ENCODE measurements at places on chromosomes 5 and 9.

GRCh38 chr5:113971454-113971853 is 390.4 kb upstream of the KCNN2 start:
- DNase-seq = no peak

- DNase-seq = no peak
Measured at GRCh38 chr9:127153501-127153900, 31.1 kb upstream of the ANGPTL2 start.

GRCh38 chr9:34550681-34551270 is 28.0 kb upstream of the ENHO start:
- DNase-seq = no peak

GRCh38 chr5:36755920-36756488 is 120.6 kb upstream of the NIPBL start:
- DNase-seq = no peak

- no peak for DNase-seq
Measured at GRCh38 chr5:149824846-149825245, 94.7 kb downstream of the PPARGC1B start.

- DNase-seq = no peak
Measured at GRCh38 chr5:107217721-107218130, 453.0 kb downstream of the EFNA5 start.

- DNase-seq = no peak
Measured at GRCh38 chr5:152331006-152331405, 74.1 kb downstream of the NMUR2 start.

- DNase-seq = no peak
Measured at GRCh38 chr5:146586752-146587151, 70.8 kb upstream of the GPR151 start.

DNA sequence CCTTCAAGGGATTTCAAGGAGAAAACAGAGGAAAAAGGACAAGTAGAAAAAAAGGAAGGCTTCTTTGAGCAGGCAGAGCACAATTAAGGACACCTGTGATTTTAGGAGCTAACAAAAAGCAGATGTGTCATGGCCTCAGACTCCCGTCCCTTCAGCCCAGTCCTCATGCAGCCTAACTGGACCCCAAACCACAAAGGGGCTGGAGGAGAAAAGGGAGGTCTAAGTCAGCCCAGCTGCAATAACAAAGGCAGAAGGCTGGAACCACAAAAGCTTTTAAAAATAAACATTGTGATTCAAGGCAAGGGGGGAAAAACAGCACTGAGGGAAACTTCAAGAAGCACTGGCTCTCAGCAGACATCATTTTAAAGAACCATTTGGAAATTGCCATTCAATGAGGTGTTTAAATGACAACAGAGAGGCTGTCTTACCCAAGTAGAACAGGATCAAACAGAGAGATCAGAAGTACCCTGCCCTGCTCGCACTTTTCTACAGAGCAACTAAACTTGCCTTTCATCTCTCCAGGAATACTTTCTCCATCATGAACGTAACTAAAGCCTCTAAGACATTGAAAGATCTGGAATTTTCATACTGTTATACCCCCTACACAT is 89.3 kb downstream of the SEMA5A start:
- DNase-seq = peak; percentile 32

DNA sequence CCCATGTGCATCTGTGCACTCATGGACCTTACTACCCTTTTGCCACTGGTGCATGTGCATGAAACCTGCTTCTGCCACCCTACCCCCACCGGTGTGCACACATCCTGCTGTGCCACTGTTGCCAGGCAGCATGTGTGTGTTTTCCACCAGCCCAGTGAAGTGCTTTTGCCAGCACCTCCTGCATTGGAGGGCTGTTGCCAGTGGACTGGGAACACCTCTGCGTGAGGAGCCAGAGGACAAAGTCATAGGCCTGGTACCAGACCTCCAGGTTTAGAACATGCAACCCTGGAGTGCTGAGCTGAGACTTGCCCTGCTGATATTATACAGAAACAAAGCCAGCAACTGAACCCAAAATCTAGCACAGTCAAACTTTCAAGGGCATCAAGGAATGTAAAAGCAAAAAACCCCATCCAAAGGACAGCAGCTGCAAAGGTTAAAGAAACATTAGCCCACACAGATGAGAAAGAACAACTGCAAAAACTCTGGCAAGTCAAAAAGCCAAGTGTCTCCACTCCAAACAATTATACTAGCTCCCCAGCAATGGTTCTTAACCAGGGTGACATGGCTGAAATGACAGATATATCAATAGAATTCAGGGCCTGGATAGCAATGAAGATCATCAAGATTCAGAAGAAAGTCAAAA is 70.6 kb upstream of the PTPN3 start:
- no peak for DNase-seq

GRCh38 chr5:157965040-157965678 is 106.2 kb upstream of the CLINT1 start:
- no peak for DNase-seq

DNA sequence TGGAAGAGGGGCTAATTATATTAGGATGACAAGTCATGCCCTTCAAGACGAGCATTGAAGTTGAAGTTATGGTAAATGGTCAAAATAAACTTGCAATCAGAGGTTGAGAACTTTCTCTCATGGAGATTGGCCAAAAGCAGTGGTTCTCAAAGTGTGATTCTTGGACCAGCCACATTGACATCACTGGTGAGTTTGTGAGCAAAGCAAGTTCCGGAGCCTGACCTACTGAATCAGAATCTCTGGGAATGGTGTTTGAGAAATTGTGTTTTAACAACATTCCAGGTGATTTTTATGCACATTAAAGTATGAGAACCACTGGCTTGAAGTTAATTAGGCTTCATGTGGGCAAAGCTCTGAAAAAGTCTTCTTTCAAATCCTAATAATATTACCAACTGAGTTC is 403.5 kb downstream of the ZSWIM6 start:
- DNase-seq = no peak

DNA sequence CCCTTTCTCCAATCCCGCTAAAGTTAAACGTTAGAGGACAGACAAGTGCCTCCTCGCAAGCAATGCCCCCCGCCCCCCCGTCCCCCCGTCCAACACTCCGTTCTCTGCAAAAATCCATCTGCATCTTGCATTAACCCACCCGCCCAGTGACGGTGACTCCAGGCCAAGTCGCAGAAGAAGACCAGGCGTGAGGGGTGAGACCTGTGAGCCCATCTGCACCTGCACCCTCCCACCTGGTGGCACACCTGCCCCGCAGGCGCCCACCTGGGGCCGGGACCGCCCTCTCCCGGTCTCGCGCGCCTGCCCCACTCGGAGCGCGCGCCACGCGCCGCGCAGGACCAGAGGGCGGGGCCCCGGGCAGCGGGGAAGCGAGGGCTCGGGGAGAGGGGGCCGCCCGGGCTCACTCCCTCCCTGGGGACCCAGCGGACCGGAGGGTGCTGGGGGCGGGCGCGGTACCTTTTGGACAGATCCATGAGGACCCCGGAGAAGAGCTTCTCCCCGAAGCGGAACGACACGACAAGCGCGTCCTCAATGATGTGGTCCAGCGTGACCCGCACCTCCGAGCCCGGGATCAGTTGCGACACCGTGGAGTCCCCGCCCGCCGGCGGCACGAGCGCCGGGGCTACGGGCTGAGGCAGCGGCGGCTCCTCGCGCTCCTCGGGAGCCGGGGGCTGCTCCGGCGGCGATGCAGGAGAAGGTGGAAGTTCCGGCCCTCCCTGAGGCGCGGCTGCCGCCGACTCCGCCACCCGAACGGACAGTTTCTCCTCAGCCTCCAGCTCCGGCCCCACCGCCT is 705 bp downstream of the PWWP2A start:
- DNase-seq = no peak

DNA sequence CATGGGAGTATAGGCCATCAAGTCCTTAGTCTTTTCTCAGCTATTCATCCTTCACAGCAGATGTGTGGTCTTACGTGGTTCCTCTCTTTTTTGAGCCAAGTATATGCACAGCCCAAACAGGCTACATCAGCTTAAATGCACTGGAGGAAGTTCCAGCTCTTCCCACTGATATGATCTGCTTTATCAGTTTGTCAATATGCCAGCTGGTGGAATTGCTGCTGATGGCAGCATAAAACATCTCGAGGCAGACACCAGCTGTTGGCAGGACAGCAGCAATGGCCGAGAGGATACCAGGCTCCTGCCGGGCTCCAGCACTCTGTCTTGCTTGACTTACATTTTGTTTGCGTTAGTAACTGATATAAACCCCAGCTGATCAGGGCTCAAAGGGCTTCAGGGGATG is 143.4 kb downstream of the TENT4A start:
- no peak for DNase-seq

DNA sequence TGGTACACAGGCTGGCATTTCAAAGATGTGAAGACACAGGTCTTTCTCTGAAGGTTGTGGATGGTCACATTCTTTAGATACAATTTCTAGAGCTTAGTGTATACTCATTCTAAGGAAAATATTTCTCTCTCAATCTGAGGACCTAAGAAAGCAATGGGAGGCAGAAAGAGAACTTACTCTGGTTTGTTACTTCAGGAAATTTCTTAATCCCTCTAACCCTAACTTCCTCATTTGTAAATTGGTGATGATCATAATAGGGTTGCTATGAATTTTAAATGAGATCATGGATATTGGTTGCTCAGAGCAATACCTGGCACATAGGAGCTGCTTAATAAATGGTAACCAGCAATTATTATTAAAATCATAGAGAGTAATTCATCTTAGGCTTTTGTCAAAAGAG is 22.1 kb downstream of the FAM170A start:
- no peak for DNase-seq

DNA sequence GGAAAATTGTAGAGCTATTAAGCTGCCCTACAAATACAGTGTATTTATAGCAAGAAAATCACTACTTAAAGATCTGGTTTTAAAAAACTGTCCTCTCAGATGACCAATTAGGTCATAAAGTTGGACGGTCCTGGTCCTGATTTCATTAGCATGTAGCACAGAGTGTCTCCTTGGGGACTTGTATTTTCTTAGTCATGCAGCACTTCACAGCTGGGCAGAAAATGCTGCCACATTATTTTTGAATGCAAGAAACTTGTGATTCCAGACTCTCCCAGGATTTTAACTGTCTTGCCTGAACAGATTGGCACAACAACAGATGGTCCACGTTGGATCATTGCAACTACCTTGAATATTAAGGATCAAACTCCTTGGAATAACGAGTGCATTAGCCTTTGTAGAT is 348.1 kb upstream of the SGCD start:
- no peak for DNase-seq

DNA sequence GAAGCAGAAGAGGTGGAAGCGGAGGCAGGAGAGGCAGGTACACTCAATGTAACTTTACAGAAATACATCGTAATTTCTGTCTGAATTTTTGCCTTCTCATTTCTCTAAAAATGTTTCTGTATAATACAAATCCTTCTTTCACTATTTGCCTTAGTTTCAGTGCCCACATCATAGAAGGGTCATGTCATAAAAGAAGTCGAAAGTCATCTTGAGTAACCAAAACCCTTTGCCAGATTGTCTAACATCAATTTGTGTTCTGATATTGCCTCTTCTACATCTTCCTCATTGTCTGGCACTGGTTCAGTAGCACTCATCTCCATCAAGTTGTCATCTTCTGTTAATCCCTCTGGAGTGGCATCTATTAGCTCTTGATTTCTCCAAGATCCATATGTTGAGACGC is 6.2 kb upstream of the CYFIP2 start:
- DNase-seq = no peak

DNA sequence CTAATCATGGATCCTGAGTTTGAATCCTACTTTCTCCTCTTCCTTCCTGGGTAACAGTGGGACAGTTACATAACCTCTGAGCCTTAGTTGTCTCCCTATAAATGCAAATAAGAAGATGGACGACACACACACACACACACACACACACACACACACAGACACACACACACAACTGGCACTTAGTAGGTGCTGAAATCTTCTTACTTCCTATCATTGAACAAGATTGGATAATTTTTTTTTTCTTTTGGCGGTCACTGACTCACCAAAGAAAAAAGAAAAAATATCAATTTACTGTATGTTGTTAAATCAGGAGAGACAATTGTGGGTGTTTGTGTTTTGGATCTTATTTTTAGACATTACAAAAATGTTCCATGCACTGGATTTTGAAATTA is 28.4 kb upstream of the TNFSF8 start:
- DNase-seq = no peak

DNA sequence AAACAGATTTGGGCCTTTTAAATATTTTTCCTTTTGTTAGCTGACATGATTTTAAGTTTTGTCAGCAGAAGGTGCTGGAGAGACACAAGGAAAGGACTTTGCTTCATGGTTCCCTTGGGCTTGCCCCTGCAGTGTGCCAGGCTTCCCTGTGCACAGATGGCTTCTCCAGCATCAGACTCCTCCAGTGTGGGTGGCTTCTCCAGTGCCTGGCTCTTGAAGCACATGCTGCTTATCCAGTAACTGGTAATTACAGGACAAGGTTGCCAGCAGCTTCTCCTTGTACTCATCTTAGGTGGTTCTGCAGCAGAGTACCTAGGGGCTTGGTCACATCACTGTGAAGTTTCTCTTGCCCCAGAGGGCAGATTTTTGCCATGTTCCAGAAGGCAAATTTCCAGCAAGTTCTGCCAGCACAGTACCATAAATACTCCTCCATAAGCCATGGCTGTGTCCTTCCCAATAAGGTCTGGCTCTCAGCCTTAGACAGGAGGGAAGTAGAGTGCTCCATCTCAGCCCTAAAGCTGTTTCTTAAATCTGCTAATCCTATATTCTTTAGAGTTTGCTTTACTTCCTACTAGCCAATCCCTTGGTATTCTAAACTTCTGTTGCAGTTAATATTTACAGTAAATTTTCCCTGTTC is 62.4 kb downstream of the PJA2 start:
- DNase-seq = no peak

DNA sequence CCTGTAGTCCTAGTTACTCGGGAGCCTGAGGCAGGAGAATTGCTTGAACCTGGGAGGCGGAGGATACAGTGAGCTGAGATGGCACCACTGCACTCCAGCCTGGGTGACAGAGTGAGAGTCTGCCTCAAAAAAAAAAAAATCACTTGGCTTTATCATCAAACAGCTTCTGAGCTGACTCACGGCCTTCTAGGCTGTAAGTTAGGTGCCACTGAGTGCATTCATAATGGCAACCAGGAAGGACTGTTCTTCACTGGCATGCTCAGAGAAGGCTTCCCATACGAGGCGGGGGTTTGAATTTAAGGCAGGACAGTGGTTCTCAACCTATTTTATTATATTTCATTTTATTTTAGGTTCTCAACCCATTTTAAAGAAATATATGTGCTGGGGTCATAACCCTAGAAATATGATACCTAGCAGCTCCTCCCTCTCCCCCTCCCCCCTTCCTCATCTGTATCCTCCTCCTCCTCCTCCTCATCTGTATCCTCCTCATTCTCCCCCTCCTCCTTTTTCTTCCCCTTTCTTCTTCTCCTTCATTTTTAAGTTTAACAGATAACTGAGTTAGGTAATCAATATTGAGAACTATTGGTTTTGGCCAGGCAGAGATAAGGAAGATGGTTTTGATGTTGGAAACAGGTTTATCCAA is 19.0 kb upstream of the LHFPL2 start:
- DNase-seq = no peak
